Effector memory CD8-positive, alpha-beta T cell (primary cell): ENCODE measurements at places on chromosomes 12 and 14.

DNA sequence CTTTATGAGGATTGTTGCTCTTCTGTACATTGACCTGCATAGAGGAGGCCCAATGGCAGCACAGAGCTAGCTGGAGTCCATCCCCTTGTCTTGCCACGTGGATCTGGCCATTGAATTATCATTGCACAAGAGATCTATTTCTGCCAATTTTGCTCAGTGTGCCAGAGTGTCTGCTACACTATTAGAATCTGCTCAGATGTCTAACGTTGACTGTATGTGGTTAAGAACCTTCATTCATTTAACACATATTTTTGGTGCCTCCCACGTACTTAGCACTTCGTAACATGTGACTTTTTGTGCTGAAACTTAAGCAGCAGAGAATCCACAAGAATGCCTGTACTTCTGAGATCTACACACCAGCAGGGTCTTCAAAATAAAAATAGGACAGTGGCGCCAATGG is 166.0 kb upstream of the VASH1 start:
- no peak overlapping the region for H3K27ac ChIP-seq
- peaks cover 64% of the 10 kb centered on the region for H3K27me3 ChIP-seq

- no peaks in the 10 kb centered on the region for H3K4me1 ChIP-seq
- no peaks in the 10 kb centered on the region for H3K36me3 ChIP-seq
- DNase-seq: no peak
- H3K4me3 ChIP-seq: no peak overlapping the region
- H3K27ac ChIP-seq: no peak overlapping the region
- no peaks in the 10 kb centered on the region for H3K27me3 ChIP-seq
Observed at GRCh38 chr14:38724621-38725020, 378.4 kb downstream of the SEC23A start.

DNA sequence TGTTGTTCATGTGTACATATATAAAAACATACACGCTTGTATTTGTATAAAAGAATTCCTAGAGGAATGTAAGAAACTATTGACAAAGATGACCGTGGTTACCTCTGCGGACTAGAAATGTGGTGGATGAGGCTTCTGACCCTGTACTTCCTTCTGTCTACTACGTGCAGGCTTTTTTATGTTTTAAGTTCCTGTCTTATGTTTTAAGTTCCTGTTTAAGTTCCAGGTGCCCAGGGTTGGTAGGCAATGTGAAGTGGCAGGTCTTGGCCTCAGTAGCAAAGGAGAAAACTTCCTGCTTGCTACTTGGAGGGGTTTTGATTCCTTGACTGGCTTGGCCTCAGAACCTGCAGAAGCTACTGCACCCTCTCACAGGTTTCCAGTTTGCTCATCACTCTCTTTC is 11.6 kb downstream of the POMT2 start:
- no peaks in the 10 kb centered on the region for H3K27me3 ChIP-seq
- DNase-seq: no peak
- H3K4me1 ChIP-seq: no peaks in the 10 kb centered on the region
- H3K4me3 ChIP-seq: no peak overlapping the region

DNA sequence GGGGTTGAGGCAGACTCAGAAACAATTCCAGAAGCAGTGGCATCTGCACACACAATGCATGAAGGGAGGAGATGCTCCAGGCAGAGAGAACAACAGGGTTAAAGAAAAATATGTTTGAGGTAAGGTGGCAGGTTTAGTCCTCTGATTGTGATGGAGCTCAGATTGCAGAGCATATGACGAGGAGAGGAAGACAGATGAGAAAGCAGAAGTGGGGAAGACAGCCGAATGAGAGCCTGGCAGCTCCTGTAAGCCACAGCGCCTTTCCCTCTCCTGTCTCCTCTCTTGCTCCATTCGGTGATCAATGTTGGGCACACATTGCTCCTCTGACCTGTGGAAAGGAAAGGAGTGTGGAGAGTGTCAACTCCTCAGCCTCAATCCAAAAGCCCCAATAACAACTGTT is 372.2 kb downstream of the GXYLT1 start:
- no peaks in the 10 kb centered on the region for H3K4me1 ChIP-seq
- no peaks in the 10 kb centered on the region for H3K27me3 ChIP-seq
- H3K4me3 ChIP-seq: no peak overlapping the region
- H3K36me3 ChIP-seq: peaks cover 3% of the 10 kb centered on the region
- H3K27ac ChIP-seq: no peak overlapping the region

DNA sequence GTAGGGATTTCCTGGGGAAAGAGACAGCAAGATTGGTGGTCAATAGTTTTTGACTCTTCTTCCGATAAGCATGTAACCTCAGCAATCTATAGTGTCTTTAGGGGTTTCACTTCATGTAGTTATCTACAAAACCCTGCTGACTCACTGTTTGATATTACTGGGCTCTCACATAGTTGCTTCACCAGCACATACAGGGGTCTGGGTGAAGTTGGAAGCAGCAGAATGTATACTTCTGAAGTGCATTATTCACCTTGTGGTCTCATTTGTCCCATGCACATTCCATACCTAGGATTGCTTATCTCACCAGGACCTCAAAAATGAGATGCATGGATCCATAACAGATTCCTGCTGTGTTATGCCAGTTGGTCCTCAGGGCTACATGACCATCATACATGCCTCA is 280.0 kb downstream of the LRIG3 start:
- H3K4me1 ChIP-seq: no peaks in the 10 kb centered on the region
- H3K27me3 ChIP-seq: no peaks in the 10 kb centered on the region
- no peak overlapping the region for H3K27ac ChIP-seq
- no peaks in the 10 kb centered on the region for H3K36me3 ChIP-seq

- H3K27ac ChIP-seq: no peak overlapping the region
- no peak overlapping the region for H3K4me3 ChIP-seq
- no peaks in the 10 kb centered on the region for H3K4me1 ChIP-seq
- H3K36me3 ChIP-seq: no peaks in the 10 kb centered on the region
Observed at GRCh38 chr12:43676183-43676813, 82.3 kb downstream of the PUS7L start.
